ENCODE measurements at places on chromosomes 11 and 22.

DNA sequence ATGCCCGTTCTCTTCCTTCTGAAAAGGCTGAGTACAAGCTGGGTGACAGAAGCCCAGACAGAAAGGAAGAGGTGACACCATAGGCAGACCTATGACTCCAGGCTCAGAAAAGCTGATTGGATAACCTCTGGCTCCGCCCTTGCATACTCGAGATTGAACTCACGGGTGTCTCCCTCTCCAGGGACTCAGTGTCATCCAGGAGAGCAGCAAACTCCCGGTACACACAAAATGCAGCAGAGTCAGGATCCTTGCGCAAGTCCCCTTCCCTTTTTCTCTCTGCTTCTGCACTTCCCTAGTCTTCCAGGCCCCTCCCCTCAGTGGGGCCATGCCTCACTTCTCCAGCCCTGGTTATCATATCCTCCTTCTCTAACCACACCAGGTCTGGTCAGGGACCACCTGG lies 9.8 kb downstream of the SCN4B start:
- DNase-seq: no peak

GRCh38 chr22:28250036-28250695 lies 331.1 kb upstream of the PITPNB start:
- no peak for DNase-seq

- no peak for DNase-seq
Measured at GRCh38 chr22:19579115-19579811, 55.1 kb upstream of the CLDN5 start.

GRCh38 chr11:68776442-68777235 lies 25.3 kb upstream of the TESMIN start:
- DNase-seq: no peak

GRCh38 chr11:107183953-107184352 lies 165.7 kb upstream of the GUCY1A2 start:
- no peak for DNase-seq

GRCh38 chr22:35394011-35394312 lies 6.0 kb upstream of the MCM5 start:
- no peak for DNase-seq

- DNase-seq: no peak
Measured at GRCh38 chr11:20731676-20732215, 62.4 kb downstream of the NELL1 start.

GRCh38 chr11:21511835-21512440 lies 680.9 kb upstream of the ANO5 start:
- no peak for DNase-seq

- DNase-seq: no peak
Measured at GRCh38 chr11:56670984-56671383, 7.5 kb downstream of the OR5AR1 start.

GRCh38 chr11:94767701-94768601 lies at the start of gene AMOTL1:
AMOTL1 (plus strand) TSS chr11:94768356; CDS start chr11:94768512, 156 bp downstream.
- no peak for DNase-seq

GRCh38 chr11:76598426-76598839 lies 72.1 kb downstream of the LRRC32 start:
- DNase-seq: no peak

GRCh38 chr22:46788441-46789172 lies 26.2 kb downstream of the TBC1D22A start:
- no peak for DNase-seq

All from non-pigmented ciliary epithelial cell (primary cell).